CD4-positive, alpha-beta memory T cell (primary cell): ENCODE measurements at places on chromosomes 3 and 15. TPM values are rescaled to one million over a fixed set of nuclear protein-coding genes. Genes with fewer than 3 reads are reported as not detected.
A peak's percentile ranks its signal among the peaks of the same experiment; 100 is the strongest.

GRCh38 chr3:183307749-183308148 is 54.7 kb downstream of the B3GNT5 start:
- no peak overlapping the region for H3K27ac ChIP-seq
- H3K36me3 ChIP-seq, result no peaks in the 10 kb centered on the region
- no peaks in the 10 kb centered on the region for H3K27me3 ChIP-seq

DNA sequence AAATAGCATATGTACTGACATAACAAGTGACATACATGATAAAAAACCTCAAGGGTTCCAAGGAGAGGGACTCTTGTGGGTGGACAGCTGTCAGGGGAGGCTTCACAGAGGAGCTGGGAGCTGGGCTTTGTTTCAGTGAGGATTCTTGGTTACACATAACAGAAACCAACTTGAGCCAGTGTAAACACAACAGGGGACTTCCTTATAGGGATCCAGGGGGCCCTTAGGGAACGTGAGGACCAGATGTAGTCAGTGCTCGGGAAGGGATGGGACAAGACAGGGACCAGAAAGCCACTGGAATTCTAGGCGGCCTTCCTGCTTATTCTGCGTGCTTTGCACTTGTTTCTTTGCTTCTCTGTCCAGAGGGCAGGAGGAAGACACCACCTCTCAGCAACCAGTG is 34.9 kb downstream of the SNAPC5 start:
- no peak overlapping the region for H3K4me3 ChIP-seq
- H3K27ac ChIP-seq, result no peak overlapping the region
- H3K4me1 ChIP-seq, result no peaks in the 10 kb centered on the region
- no peaks in the 10 kb centered on the region for H3K27me3 ChIP-seq
- H3K36me3 ChIP-seq, result no peaks in the 10 kb centered on the region
- DNase-seq, result no peak

GRCh38 chr3:64806668-64807605 is 119.1 kb upstream of the ADAMTS9 start:
- DNase-seq, result no peak
- no peaks in the 10 kb centered on the region for H3K4me1 ChIP-seq

DNA sequence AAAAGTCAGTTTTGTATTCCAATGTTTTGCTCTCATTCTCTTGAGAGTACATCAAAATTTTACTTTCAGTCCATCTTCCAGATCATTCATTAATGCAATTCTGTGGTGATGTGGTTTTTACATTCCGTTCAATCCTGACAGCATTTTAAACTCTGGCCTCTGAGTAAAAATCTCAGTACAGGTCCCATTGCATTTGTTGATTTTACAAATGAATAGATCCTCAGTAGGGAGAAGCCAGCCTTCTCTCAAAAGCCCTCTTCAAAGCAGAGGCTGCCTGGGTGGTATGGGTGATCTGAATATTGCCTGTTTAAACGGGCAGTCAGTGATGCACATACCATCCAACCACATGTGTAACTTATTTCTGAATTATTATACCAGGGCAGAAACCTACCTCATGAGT is 72.5 kb upstream of the TSC22D2 start:
- H3K27ac ChIP-seq, result no peak overlapping the region
- no peak overlapping the region for H3K4me3 ChIP-seq
- no peaks in the 10 kb centered on the region for H3K4me1 ChIP-seq
- H3K27me3 ChIP-seq, result no peaks in the 10 kb centered on the region
- H3K36me3 ChIP-seq, result no peaks in the 10 kb centered on the region

- no peak for DNase-seq
- peaks cover 20% of the 10 kb centered on the region for H3K4me1 ChIP-seq
- no peak overlapping the region for H3K27ac ChIP-seq
- H3K4me3 ChIP-seq, result no peak overlapping the region
- H3K36me3 ChIP-seq, result no peaks in the 10 kb centered on the region
These were observed 72.1 kb downstream of the TLE3 start for GRCh38 chr15:70025413-70026296.

DNA sequence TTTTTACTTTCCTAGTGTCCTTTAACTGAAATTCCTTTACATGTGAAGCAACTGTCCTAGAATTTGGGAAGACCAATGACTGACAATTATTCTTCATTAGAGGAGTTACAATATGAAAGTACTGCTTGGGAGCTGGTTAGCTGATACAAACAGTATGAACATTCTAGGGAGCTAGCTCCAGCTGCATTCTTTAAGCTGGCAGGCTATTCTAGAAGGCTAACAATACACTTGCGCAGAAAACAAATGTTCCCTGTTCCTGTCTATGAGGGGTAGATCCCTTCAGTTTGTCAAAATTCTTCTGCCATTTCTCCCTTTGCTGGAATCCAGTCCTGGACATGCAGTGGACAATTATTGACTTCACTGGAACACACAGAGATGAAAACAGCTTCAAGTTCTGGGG is 60.2 kb upstream of the NANOGP8 start:
- no peaks in the 10 kb centered on the region for H3K27me3 ChIP-seq
- H3K36me3 ChIP-seq, result no peaks in the 10 kb centered on the region
- no peak overlapping the region for H3K27ac ChIP-seq
- DNase-seq, result no peak

DNA sequence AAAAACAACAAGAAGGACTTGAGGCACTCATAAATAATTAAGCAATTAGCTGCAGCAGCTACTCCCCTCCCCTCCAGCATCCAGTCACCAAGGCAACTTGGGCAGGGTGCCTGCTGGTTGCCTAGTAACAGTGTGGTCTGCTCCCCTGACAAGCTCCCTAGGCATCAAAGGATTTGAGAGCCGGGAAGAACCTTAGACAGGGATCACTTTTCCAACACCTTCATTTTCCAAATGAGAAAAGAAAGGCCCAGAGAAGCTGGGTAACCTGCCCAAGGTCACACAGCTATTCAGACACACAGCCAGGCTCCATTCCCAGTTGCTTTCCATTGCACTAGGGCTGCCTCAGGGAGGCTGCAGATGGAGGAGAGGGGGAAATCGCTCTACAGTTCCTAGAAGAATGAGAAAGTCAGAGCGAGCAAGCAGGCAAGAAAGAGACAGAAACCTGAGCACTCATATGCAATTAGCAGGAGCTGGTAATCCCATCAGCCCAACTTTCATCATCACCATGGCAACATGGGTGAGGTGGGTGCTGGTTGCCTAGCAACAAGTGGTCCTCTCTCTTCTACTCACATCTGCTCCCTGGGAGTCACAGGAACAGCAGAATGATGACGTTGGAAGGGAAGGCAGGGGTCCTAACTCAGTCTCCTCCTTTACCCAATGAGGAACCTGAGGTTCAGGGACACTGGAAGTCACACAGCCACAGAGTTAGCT is 3.6 kb upstream of the EIF4E3 start:
- peaks cover 51% of the 10 kb centered on the region for H3K4me1 ChIP-seq
- DNase-seq, result peak; percentile 43
- H3K27me3 ChIP-seq, result no peaks in the 10 kb centered on the region
- peak overlapping the region; percentile 30 for H3K27ac ChIP-seq
- no peaks in the 10 kb centered on the region for H3K36me3 ChIP-seq

DNA sequence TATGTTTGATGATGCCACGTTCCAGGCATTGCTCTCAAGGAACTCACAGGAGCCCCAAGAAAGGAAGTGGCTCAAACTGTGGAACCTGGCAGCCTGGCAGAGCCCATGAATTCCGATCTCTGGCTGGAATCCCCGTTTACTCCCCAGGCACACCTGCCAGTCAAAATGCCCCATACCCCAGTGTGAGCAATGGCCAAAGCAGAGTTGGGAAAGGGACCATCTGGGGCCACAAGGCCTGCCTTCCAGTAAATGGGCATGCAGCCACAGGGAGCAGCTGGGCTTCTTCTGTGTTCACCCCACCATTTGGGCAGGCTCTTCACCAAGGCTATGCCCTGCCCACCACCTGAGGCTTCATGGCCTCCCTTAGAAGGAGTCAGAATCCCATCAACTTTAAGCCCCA is 257.0 kb upstream of the GOLGA6L4 start:
- H3K4me3 ChIP-seq, result no peak overlapping the region
- no peaks in the 10 kb centered on the region for H3K4me1 ChIP-seq
- H3K27me3 ChIP-seq, result no peaks in the 10 kb centered on the region
- DNase-seq, result no peak
- H3K27ac ChIP-seq, result no peak overlapping the region

GRCh38 chr3:146052791-146053310 is 108.1 kb downstream of the PLOD2 start:
- no peak for DNase-seq
- no peak overlapping the region for H3K4me3 ChIP-seq
- no peak overlapping the region for H3K27ac ChIP-seq
- H3K36me3 ChIP-seq, result no peaks in the 10 kb centered on the region
- no peaks in the 10 kb centered on the region for H3K27me3 ChIP-seq

DNA sequence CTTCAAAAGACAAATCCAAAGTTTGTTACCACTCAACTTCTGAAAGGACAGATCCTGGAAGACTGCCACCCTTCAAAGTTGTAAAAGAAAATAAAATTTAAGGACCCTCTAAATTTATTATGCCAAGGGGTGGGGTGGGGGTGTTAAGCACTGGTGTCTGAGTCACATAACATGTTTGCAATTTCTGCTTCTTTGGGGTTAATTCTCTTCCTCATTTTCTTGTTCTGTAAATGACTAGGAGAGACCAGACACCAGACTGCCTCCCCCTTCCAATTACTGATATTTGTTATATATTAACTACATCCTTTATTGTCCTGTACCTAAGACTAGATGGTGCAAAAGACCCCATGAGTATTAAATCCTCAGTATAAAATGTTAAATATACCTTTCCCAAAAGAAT is 242.8 kb downstream of the ZNF385D start:
- no peak for DNase-seq
- no peak overlapping the region for H3K4me3 ChIP-seq
- H3K4me1 ChIP-seq, result no peaks in the 10 kb centered on the region
- H3K36me3 ChIP-seq, result no peaks in the 10 kb centered on the region

- no peak overlapping the region for H3K4me3 ChIP-seq
- H3K27me3 ChIP-seq, result no peaks in the 10 kb centered on the region
- DNase-seq, result no peak
These were observed 84.9 kb downstream of the LRIG1 start for GRCh38 chr3:66415867-66416428.

DNA sequence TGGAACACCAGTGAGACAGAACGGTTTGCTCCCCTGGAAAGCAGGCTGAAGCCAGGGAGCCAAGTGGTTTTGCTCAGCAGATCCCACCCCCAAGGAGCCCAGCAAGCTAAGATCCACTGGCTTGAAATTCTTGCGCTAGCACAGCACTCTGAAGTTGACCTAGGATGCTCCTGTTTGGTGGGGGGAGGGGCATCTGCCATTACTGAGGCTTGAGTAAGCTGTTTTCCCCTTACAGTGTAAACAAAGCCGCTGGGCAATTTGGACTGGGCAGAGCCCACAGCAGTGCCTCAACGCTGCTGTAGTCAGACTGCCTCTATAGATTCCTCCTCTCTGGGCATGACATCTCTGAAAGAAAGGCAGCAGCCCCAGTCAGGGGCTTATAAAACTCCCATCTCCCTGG is 241.4 kb downstream of the GABRB3 start:
- no peak for DNase-seq
- H3K36me3 ChIP-seq, result no peaks in the 10 kb centered on the region
- no peak overlapping the region for H3K4me3 ChIP-seq
- no peaks in the 10 kb centered on the region for H3K27me3 ChIP-seq

GRCh38 chr3:54830658-54831057 is 97.2 kb downstream of the LRTM1 start:
- no peaks in the 10 kb centered on the region for H3K27me3 ChIP-seq
- H3K27ac ChIP-seq, result no peak overlapping the region
- no peaks in the 10 kb centered on the region for H3K36me3 ChIP-seq
- no peak for DNase-seq

DNA sequence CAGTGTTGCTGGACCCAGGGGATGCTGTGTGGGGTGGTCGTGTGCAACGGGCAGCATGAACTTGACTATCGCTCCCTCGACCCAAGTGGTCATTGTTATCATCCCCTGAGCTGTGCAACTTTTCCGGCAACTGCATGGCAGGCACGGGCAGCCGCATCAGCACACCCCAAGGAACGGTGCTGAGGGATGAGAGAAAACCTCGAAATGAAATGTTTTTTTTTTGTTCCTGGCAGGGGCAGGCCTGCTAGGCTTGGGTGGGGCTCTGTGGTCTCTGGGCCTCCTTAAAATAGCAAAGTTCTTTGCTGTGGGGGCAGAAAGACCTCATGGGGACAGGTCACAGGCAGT is 51.4 kb downstream of the CORO2B start:
- H3K4me3 ChIP-seq, result no peak overlapping the region
- H3K27me3 ChIP-seq, result no peaks in the 10 kb centered on the region
- no peak for DNase-seq
- no peak overlapping the region for H3K27ac ChIP-seq

KBTBD13 gene
- not detected for total RNA-seq

RNU5B-1 gene
- total RNA-seq, result not detected

SLC35G2 gene
- 0.17 TPM for total RNA-seq

XIRP1 gene
- total RNA-seq, result not detected

GOLGA6B gene
- total RNA-seq, result not detected

FGD5 gene
- 0.06 TPM for total RNA-seq

PLA2G4E gene
- total RNA-seq, result not detected
